ENCODE measurements at places on chromosomes 3 and 15. TPM values are rescaled to one million over a fixed set of nuclear protein-coding genes. Genes with fewer than 3 reads are reported as not detected.

DNA sequence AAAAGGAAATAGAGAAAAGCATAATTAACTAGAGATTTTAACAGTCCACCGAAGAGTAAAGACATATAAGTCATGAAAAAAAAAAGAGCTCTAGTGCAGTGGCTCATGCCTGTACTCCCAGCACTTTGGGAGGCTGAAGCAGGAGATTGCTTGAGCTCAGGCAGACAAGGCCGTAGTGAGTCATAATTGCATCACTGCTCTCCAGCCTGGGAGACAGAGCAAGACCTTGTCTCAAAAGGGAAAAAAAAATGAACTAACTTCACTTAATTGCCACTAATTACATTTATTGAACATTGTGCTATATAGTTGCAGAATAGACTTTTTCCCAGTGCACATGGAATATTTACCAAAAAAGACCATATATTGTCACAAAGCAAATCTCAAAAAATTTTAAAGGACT lies 221.8 kb downstream of the CBLB start:
- H3K27me3 ChIP-seq: no peaks in the 10 kb centered on the region
- no peak for DNase-seq
- H3K27ac ChIP-seq: no peak overlapping the region
- no peaks in the 10 kb centered on the region for H3K4me1 ChIP-seq
- no peaks in the 10 kb centered on the region for H3K36me3 ChIP-seq
- no peak overlapping the region for H3K4me3 ChIP-seq

- DNase-seq: no peak
- peak overlapping the region; percentile 81 for H3K4me3 ChIP-seq
- no peaks in the 10 kb centered on the region for H3K36me3 ChIP-seq
Measured at GRCh38 chr3:4493941-4494894, 1.1 kb downstream of the ITPR1 start.

- DNase-seq: no peak
- no peaks in the 10 kb centered on the region for H3K27me3 ChIP-seq
- no peaks in the 10 kb centered on the region for H3K36me3 ChIP-seq
- no peak overlapping the region for H3K27ac ChIP-seq
- H3K4me3 ChIP-seq: no peak overlapping the region
Measured at GRCh38 chr3:154801729-154802128, 278.4 kb upstream of the MME start.

- peaks cover 2% of the 10 kb centered on the region for H3K4me1 ChIP-seq
- no peak overlapping the region for H3K27ac ChIP-seq
- H3K27me3 ChIP-seq: no peaks in the 10 kb centered on the region
Measured at GRCh38 chr3:138477120-138477519, 42.7 kb downstream of the ESYT3 start.

DNA sequence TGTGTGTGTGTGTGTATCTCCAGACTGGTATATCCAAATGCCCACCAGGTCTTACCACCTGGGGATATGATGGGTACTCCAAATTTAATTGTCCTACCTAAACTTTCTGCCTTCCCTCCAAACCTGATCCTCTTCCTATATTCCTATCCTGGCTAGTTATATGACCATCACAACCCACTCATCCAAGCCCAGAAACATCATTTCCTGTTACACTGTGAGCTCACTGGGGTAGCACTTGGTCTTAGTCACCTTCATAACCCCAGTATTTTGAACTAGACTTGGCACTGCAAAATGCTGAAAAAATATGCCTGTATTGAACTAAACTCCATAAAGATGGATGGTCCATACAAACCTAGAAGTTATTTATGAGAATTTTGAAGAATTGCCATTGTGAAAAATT lies 178.8 kb upstream of the EIF1B start:
- no peaks in the 10 kb centered on the region for H3K36me3 ChIP-seq
- peaks cover 2% of the 10 kb centered on the region for H3K4me1 ChIP-seq
- no peak overlapping the region for H3K27ac ChIP-seq
- no peak overlapping the region for H3K4me3 ChIP-seq

GRCh38 chr3:119175872-119176756 lies 2.7 kb downstream of the UPK1B start:
- no peaks in the 10 kb centered on the region for H3K27me3 ChIP-seq
- no peak overlapping the region for H3K4me3 ChIP-seq
- no peaks in the 10 kb centered on the region for H3K36me3 ChIP-seq
- no peak for DNase-seq
- H3K27ac ChIP-seq: no peak overlapping the region

GRCh38 chr15:85570336-85570735 lies 189.9 kb downstream of the AKAP13 start:
- no peaks in the 10 kb centered on the region for H3K4me1 ChIP-seq
- H3K27me3 ChIP-seq: no peaks in the 10 kb centered on the region
- H3K36me3 ChIP-seq: no peaks in the 10 kb centered on the region
- no peak overlapping the region for H3K4me3 ChIP-seq
- DNase-seq: no peak

DNA sequence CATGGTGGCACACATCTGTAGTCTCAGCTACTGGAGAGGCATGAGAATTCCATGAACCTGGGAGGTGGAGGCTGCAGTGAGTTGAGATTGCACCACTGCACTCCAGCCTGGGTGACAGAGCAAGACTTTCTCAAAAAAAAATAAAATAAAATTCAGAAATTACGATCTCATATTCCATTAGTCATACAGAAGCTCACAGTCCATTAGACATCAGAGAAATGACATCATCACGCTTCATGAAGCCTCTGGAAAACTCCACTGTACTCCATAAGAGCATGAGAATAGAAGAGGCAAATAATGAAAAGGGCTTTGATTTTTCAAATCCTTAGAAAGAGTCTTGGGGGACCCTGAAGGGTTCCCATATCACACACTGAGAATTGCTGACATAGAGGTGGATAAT lies 145.0 kb upstream of the MITF start:
- no peaks in the 10 kb centered on the region for H3K36me3 ChIP-seq
- no peak for DNase-seq
- no peaks in the 10 kb centered on the region for H3K27me3 ChIP-seq
- no peak overlapping the region for H3K27ac ChIP-seq
- H3K4me3 ChIP-seq: no peak overlapping the region

DNA sequence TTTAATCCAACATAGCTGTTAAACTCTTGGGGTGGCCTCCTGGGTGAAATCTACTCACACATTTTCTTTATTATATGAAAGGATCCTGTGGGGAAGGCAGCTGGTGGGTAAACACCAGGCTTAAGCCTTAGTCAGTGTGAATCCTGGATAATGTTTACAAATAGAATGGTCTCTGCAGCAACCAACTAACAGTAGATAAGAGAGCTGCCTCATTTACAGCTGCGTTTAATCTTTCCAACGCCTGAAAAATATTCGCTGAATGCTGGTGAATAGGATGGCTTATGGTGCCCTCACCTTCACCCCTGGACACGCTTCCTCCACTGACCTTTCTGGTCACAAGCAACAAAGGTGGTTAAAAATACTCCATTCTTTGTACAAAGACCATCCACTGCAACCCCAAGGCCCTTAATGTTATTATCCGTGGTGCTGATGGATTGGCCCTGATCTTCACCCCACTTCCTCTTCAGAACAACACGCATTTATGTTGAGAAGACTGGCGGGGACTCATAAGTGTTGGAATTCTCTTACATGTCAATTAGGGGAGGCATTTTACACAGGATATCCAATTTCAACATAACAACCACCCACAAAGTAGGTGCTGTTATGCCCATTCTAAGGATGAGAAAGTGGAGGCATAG lies 120.0 kb upstream of the FRMD4B start:
- H3K27ac ChIP-seq: peak overlapping the region; percentile 41
- peaks cover 4% of the 10 kb centered on the region for H3K4me1 ChIP-seq
- no peaks in the 10 kb centered on the region for H3K27me3 ChIP-seq
- DNase-seq: peak; percentile 96
- H3K4me3 ChIP-seq: no peak overlapping the region
- H3K36me3 ChIP-seq: peaks cover 2% of the 10 kb centered on the region

DNA sequence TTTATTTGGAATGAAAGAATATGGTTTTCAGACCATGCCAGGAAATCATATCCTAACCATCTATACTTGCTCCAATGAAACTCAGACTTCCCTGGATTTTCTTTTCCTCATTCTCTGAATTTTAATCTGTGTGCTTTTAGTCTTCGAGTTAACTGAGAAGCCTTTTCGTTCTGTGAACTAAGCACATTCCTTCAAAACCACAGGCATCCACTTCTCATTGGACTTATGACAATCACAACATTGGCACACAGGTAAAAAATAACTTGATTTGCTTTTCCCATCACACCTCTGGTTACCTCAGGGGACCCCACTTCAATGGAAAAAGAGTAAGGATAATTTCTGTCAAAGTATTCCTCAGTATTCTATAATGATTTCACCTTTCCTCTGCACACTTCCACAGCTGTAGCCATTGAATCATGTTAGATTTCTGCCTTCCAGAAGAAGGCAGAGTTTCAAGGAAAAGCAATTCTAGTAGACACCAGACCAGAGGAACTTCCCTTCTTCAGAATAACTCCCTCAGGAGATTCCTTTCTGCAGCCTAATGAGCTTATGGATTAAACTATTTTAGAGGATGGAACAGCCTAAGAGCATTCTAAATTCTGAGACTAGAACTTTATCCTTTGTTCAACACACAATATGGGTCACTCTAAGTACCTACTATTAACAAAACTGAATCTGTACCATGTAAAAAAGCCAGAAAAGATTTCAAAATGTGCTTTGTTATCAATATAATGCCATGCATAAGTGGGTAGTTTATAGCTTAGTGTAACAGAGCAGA lies 15.9 kb downstream of the COMMD2 start:
- H3K27ac ChIP-seq: no peak overlapping the region
- no peak overlapping the region for H3K4me3 ChIP-seq
- peaks cover 3% of the 10 kb centered on the region for H3K4me1 ChIP-seq
- H3K27me3 ChIP-seq: no peaks in the 10 kb centered on the region
- H3K36me3 ChIP-seq: peaks cover 10% of the 10 kb centered on the region
- DNase-seq: no peak

Gene ATP13A4
- total RNA-seq: 114 TPM

Gene FOXL2
- not detected for total RNA-seq

Gene ERC2
- total RNA-seq: 3.5 TPM

Gene C3orf52
- total RNA-seq: 22.4 TPM

Gene KIF9
- 18.2 TPM for total RNA-seq

Gene CHRM5
- 0.23 TPM for total RNA-seq

Gene NMNAT3
- total RNA-seq: 4.1 TPM

Gene CASR
- total RNA-seq: 0.40 TPM

Gene CEP97
- total RNA-seq: 21.0 TPM

Gene VWA5B2
- total RNA-seq: 1.6 TPM

Measured in lung (tissue), 17 donors.